Left lobe of liver (tissue), 2 donors: ENCODE measurements at places on chromosomes 2 and 18. TPM values are rescaled to one million over a fixed set of nuclear protein-coding genes. Genes with fewer than 3 reads are reported as not detected.

DNA sequence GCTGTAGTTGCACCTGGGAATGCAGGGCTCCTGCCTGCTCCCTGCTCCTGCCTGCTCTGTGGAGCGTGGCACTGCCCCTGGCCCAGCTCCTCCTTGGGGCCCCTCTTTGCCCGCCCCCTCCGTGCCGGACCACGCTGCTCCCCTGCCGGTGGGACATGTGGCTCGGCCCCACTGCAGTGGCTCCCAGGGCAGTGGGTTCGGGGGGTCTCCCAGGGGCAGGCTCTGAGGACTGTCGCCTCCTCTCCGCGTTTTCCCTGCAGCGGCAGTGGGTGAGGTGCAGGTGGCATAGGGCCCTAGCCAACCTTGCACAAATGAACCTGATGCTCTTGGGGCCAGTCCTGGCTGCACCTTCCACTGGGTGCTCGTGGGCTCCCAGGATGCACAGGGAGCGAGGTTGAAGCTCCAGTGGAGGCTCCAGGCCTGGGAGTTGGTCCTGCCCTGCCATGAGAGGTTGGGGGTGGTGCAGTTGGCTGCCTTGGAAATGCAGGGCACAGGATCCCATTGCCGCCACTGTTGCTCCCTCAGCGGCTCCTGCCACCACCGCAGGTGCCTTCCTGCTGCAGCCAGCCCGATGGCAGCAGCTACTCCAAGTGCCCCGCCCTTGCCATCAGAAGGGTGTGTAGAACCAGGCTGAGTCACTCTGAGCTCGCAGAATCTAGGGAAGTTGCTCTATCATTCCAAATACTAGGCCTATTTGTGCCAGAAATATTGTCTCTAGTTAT is 313.1 kb upstream of the SYT4 start:
- no peak for DNase-seq

DNA sequence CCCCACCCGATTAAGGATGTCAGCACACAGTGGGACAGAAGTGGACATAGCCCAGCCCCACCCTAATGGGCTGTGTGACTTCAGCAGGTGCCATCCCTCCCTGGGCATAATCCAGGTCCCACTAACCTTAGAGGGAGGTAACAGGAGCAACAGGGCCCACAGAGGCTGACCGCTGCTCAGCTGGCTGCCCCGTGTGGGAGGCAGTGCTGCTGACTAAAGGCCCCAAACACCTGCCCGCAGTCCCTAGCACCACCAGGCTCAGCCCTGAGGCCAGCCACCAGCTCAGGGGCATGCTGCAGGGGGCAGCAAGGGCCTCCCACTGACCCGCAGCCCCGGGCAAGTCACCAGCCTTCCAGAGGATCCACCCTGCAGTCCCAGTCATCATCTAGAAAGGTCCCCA is 14.6 kb downstream of the BIN1 start:
- no peak for DNase-seq

GRCh38 chr2:70806013-70806412 is 14.4 kb downstream of the CLEC4F start:
- no peak for DNase-seq

DNA sequence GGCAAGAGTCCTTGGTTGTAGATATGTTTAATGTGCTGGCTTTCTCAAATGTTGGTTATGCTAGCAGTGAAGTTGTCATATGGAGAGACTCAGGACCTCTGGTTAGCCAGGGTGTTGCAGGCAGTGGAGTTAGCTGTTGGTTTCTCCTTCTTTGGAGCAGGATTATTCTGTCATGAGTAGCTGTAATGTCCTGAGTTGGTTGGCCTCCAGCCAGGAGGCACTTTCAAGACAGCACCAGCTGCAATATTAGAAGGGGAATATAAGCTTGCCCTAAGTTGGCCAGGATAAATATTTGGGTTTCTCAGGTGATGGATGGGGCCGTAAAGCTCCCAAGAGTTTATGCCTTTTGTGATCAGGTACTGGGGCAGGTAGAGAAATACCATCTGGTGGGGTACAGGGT is 65.5 kb downstream of the MSTN start:
- DNase-seq: no peak

DNA sequence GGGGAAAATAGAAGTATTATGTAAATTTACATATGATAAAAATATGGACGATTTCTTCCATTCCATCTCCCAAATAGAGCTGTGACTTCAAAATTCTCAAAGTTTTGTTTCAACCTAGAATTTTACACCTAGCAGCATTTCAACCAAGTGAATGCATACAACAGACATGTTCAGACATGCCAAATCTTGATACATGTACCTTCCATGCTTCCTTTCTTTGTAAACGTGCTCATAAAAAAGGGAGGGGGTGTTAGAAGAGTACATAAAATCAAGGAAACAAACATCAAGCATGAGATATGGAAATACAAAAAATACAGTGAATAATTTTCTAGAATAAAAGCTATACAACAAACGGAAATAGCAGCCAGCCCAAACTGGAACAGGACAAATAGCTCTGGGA is 974.2 kb downstream of the ERBB4 start:
- no peak for DNase-seq

DNA sequence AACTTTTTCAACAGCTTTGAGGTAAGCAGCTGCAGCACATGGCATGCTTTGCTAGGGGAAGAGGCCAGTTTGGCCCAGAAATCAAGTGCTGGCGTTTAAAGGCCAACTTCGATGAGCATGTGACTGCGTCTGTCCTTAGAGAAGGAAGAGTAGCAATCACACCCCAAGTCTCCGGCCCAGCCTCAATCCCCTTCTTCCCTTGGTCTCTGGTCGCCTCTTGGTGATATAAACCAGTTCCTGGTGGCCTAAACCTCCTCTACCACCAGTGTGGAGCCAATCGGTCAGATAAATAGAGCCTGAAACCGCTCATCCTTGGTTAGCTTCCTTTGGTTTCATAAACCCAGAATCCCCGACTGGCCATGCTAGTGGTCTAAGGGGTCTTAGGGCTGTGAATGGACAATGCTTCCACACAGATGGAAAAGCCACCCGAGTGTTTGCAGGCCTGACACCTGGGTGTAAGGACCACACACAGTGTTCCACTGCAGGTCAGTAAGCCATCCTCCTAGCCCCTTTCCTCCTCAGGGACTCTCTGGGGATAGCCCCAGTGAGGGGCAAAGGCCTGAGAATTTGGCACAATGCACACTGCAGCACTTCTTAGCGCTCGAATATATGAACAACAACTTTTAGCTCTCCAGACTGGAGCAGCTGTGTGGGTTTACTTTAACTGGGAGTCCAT is 23.0 kb upstream of the COX7A2L start:
- no peak for DNase-seq

GRCh38 chr2:219416938-219417337 is 1.2 kb upstream of the DES start:
- no peak for DNase-seq

DNA sequence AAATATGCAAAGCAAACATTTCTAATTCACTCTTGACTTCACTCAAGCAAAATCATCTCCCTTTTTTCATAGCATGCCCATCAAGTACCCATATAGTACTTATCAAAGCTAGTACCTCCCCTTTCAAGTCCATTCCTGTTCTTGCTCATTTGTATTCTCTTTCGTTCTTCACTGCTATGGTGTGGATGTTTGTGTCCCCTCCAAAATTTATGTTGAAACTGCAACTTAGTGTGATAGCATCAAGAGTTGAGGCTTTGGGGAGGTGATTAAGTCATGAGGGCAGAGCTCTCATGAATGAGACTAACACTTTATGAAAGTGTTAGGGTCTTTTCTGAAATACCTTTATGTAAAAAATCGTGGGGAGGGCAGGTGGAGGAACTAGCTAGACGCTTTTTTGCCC is 52.9 kb downstream of the RNU4ATAC start:
- no peak for DNase-seq

GRCh38 chr2:195664528-195664927 is 7.5 kb downstream of the SLC39A10 start:
- DNase-seq: no peak

DNA sequence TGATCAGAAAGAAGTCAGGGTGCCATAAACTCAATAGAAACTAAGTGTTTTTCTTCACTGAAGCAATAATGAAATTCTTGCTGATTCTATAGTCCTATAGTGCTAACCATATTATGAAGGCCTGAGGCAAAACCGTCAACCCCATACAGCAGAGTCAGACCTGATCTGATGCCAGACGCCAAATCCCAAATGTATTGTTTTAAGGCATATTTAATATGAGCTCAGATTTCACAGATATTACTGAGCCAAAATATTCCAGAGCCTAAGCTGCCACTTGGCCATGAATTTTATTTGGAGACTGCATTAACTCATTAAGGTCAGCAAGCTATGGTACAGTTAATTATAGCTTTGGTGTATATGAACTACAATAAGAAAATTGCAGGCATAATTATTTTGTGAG is 53.4 kb downstream of the SCN1A start:
- no peak for DNase-seq

DNA sequence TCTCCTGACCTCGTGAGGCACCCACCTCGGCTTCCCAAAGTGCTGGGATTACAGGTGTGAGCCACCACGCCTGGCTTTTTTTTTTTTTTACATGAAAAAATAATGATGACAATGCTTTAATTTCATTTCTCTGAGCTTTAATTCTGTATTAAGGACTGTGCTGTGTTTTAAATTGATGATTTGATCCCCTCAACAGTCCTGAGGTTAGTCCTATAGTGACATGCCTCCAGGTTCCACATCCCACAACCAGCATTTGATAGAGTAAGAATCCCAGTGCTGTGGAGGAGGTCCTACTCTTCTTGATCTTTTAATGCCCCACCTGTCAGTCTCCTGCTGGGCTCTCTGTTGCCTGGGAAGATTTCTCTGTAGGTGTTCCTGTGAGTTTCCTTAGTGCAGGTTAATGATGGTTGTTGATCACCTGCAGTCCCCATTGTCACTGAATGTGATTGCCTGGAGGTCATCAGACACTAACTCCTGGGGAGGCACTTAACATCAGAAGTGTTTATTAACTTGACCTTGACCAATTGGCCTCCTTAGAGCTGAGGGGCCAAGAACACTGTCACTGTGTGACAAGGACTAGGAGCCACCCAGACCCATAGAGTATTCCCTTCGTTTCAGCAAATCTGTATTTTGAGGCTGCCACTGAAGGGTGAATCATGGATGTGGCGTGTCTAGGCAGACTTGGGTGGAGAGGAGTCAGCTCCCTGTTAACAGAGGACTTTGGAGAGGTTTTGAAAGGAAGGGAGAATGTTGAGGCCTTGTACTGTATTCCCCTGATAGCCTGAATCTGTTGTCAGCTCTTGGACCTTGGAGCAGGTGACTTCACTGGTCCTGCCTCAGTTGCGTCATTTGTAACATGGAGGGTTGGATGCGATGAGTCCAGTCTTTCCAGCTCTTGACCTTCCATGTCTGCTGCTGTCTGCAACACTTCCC is 11.5 kb downstream of the ASAP2 start:
- DNase-seq: no peak

GRCh38 chr2:112869258-112869842 is 32.8 kb upstream of the IL1B start:
- DNase-seq: no peak

DNA sequence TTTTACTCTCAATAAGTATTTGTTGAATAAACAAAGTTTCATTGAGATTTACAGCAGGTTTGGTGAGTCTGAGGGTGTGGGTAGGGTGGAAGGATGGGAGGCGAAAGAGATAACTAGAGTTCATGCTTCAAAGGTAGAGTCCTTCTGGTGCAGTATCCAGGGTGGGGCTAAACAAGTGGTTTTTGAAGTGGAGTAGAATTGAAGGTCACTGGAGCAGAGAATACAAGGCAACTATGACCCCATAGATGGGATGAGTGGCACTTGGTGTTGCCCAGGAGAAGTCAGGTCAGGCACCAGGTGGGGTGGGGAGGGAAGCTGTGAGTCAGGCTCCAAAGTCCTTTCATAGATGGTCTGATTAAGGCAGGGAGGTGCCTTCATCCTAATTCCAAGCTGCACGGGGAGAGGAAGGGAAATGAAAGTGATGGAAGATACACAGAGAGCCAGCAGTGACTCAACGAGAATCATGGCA is 6.6 kb upstream of the CAB39 start:
- no peak for DNase-seq

GRCh38 chr2:170680172-170680941 is 34.8 kb upstream of the SP5 start:
- DNase-seq: no peak

GRCh38 chr2:127313406-127313805 is 19.5 kb upstream of the ERCC3 start:
- no peak for DNase-seq

- DNase-seq: no peak
Observed at GRCh38 chr2:160290598-160290997, 90.5 kb upstream of the ITGB6 start.

DNA sequence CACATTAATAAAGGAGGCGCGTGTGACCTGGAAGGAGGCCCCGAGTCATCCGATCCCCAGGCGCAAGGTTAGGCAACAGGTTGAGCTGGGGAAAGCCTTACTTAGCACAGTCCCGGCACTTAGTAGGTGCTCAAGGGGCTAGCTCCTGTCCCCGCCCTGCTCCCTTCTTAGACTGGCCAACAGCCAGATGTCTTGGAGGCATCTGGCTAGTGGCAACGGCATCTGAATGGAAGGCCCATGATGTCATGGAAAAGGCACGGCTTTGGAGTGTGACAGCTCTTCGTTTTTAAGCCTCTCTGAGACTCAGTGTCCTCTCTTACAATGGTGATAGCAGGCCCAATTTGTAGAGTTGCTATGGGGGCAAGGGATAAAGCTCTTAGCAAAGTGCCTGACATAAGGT is 258.3 kb downstream of the CYRIA start:
- DNase-seq: no peak

GRCh38 chr2:8606226-8606625 is 75.6 kb upstream of the ID2 start:
- DNase-seq: no peak

Gene HRH4
- total RNA-seq: 0.15 TPM

Gene CABLES1
- 12.8 TPM for total RNA-seq

Gene CXCR2
- 0.45 TPM for total RNA-seq

Gene VWA3B
- 0.18 TPM for total RNA-seq

Gene RAB17
- 88.5 TPM for total RNA-seq

Gene LRP2
- total RNA-seq: 0.91 TPM

Gene ACADL
- 26.8 TPM for total RNA-seq

Gene RNF152
- total RNA-seq: 102 TPM
